ENCODE measurements at places on chromosomes 1 and 21. TPM values are rescaled to one million over a fixed set of nuclear protein-coding genes. Genes with fewer than 3 reads are reported as not detected.

GRCh38 chr1:69921486-69921885 lies 283.9 kb downstream of the LRRC40 start:
- no peak for DNase-seq

GRCh38 chr1:161342821-161343220 lies 24.9 kb downstream of the CFAP126 start:
- no peak for DNase-seq

DNA sequence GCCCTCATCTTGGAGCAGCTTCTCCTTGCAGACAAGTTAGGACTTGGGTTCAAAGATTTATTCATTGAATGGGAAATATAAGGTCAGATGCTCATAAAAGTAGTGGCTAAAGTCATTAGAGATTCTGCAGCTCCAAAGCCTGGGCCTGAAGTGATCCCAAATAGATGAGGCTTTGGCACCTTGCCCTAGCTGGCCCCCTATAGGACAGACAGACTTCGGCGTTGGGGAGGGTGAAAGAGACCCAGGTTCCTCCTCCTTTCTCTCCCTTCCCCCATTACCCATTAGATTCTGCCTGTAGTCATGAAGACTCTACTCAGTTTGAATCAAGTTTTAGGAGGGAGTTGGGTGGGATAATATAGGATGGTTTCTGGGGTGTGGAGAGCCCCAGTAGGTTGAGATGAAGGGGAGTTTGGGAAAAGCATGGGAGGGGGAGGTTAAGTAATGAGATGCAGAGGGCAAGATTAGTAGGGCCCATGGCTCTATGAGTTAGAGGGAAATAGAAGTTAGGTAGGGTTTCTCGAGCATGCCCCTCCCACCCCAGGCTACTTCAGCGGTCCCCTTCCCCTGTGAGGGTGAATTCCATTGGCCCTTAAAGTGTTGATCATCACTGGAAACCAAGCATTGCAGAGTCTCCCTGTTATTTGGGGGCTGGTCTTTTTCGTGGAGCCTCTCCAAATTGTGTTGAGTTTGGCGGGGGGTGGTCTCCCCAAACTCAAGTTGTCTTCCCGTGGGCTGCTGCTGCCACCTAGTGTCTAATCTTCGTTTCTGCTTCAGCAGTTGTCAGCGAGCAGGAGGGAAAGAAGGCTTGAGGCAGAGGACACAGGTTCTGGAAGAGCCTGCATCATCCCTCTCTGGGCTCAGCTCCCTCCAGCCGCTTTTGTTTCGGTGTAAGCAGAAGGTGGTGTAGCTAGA lies 2.1 kb upstream of the AHDC1 start:
- peak; percentile 69 for DNase-seq

DNA sequence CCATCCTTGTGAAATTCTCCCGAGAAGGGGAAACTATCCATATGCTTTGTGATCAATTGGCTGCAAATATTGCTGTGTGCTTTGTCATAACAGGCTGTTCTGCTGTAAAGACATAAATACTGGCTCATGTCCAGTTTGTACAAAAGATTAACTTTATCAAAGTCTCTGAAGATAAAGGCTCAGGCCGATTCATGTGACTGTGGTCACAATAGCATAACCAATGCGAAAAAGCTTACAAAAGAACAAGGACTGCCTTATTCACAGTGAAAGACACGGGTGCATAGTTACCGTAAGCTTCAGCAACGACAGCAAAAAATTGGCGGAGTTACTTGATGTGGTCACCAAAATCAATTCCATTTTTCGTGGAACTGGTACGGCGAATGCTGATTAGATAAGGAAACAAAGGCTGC lies 173.6 kb upstream of the CHRM3 start:
- DNase-seq, result no peak

GRCh38 chr1:12279728-12280464 lies 50.1 kb downstream of the VPS13D start:
- no peak for DNase-seq

SWT1 gene
- 5.7 TPM for total RNA-seq

NUP210L gene
- total RNA-seq, result 0.10 TPM

SUSD4 gene
- total RNA-seq, result 0.15 TPM

GPR137B gene
- 4.5 TPM for total RNA-seq

ECM1 gene
- 10.5 TPM for total RNA-seq

CDA gene
- total RNA-seq, result 110 TPM

Measured in colonic mucosa (tissue), 4 donors.